ENCODE measurements at places on chromosomes 6 and 20.

- no peak for DNase-seq
These were observed 96.9 kb downstream of the PRSS35 start for GRCh38 chr6:83609248-83609647.

GRCh38 chr6:35903679-35904078 is 17.2 kb downstream of the SRPK1 start:
- DNase-seq: no peak

DNA sequence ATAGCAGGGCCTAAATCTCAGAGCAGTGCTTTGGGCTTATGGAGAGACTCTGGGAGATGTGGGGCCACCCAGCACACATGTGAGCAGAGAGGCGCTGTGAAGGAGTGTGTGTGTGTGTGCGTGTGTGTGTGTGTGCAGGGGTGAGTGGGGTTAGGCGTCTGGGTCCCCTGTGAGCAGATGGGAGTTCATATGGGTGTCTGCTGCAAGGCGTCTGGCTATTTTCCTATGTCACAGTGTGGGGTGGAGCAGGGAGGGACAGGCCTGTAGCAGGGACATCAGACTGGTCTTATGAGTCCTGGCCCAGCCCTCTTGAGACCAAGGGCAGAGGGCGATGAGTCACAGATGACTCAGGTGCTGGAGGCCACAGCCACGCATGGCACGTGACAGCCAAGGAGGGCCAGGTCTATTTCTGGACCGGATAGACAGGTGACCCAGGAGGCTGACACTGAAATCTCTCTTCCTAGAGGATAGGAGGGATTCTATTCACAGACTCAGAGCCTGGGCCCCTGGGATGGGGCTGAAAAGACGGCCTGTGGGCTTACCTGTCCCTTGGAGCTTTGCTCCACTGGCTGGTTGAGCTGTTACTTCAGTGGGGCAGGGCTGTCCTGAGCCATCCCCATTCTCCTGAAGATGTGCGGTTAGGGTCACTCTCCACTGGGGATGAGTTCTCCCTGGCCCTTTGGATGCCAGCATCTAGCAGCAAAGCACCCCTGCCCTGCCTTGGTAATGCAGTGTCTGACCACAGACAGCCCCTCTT is 28.9 kb downstream of the VEGFA start:
- DNase-seq: no peak

DNA sequence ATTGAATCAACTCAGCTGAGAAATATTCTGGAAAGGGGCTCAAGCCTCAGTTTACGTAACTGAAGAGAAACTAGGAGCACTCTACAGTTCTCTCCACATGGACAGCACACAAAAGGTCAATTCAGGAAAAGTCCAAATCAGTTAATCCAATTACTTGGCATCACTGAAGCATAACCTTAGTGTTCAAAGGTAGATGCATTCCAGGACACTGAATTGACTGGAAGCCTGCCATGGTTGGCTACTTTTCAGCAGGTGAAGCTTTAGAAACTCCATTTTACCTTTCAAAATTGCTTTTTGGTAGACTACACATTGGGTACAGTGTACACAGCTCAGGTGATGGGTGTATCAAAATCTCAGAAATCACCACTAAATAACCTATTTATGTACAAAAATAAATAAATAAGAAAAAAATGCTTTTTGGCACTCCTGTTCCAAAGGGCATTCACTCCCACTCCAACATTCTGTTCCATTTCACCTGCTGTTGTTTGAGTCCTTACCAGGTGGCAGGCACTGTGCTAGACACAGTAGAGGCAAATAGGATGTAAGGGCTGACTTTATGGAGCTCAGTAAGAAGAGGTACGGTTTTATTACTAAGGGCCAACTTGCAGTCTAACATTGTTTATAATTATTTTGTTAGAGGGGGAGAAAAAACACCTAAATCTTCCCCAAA is 153.4 kb downstream of the FAXC start:
- no peak for DNase-seq

GRCh38 chr6:147881432-147881831 is 372.9 kb downstream of the SAMD5 start:
- DNase-seq: no peak

- DNase-seq: no peak
These were observed 93.3 kb upstream of the GCM1 start for GRCh38 chr6:53241938-53242337.

GRCh38 chr6:36109092-36109491 is 21.2 kb upstream of the MAPK13 start:
- DNase-seq: no peak

DNA sequence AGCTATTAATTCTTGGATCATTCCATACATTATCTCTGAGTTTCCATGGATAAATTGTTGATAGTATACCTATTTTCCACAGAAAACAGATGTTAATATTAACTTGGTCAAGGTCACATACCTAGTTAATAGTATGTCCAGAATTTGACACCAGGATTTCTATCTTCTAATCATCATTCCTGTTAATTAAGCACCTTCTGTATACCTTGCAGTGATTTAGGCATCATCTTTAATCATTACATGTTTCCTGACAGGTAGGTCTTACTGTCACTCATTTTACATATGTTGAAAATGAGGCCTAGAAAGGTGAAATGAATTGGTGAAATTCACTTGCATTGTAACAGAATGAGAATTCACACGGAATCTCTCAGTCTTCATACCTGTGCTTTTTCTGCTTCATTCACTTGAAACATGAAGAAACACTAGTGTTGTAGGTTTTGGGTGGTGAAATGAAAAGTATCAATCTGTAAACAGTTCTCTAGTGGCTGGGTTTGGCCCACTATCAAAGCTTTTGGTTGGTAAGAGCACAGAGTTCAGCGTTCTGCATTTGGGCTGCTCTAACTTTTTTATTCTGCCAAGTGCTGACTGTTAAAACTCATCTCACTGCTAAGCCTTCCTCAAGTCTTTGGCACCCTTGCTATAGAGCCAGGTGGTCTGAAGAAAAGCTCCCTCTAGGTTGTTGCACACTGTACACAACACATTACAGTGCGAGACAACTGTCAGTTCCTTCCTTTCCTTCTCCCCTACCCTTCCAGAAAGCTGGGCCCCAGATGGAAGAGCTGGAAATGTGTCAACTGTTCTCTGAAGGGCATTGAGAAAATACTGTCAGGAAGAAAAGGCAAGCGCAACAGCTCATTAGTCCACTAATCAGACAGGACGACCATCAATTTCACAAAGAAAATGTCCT is 57.8 kb upstream of the C20orf144 start:
- DNase-seq: no peak

All from cortex of kidney (tissue), 1 donor.